Forelimb muscle (tissue), 1 donor: ENCODE measurements at places on chromosomes 16 and 17. TPM values are rescaled to one million over a fixed set of nuclear protein-coding genes. Genes with fewer than 3 reads are reported as not detected.

Gene IRF8
- 5.4 TPM for polyA plus RNA-seq

Gene NACA2
- 1.0 TPM for polyA plus RNA-seq

Gene RAP1GAP2
- 2.4 TPM for polyA plus RNA-seq

Gene RPS15A
- 1,688 TPM for polyA plus RNA-seq

GRCh38 chr16:1614456-1615102 is 2.4 kb downstream of the CRAMP1 start:
- DNase-seq: no peak

DNA sequence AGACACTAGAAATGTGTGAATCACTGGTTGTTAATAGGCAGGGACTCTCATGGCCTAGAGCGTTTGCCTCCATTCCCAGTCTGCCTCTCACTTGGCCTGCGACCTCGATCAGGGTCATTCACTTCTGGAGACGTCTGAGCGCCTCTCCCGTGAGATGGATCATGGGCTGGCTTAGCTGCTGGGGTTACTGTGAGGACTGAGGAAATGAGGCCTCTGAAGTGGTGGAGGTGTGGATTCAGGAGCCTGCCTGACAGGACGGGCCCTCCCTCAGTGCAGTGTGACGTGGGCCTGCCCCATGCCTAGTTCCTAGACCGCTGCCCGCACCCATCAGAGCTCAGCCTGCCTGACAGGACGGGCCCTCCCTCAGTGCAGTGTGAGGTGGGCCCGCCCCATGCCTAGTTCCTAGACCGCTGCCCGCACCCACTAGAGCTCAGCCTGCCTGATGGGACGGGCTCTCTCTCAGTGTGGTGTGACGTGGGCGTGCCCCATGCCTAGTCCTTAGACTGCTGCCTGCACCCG is 61.9 kb downstream of the BANP start:
- no peak for DNase-seq

Gene TNFSF12
- 25.8 TPM for polyA plus RNA-seq

DNA sequence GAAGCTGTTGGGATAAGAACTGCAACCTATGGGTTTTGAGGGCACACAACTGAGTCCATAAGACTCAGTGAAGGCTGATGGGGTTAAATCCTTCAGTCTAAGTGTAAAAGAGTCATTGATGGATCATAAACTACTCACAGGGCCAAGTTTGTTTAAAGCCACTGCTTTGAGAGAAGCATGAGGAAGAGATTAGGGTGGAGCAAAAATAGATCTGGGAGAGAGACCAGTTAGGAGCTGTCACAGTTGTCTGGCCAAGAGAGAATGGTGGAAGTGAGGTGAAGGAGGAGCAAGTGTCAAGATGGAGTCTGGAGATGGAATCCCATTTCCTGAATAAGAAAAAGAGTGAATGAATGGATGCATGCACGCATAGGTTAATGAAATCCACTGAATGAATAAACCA is 379.1 kb upstream of the CDH11 start:
- no peak for DNase-seq

Gene B4GALNT2
- 0.16 TPM for polyA plus RNA-seq
